HT1080 (cell line): ENCODE measurements at places on chromosomes 13 and 19.
A peak's percentile ranks its signal among the peaks of the same experiment; 100 is the strongest.

DNA sequence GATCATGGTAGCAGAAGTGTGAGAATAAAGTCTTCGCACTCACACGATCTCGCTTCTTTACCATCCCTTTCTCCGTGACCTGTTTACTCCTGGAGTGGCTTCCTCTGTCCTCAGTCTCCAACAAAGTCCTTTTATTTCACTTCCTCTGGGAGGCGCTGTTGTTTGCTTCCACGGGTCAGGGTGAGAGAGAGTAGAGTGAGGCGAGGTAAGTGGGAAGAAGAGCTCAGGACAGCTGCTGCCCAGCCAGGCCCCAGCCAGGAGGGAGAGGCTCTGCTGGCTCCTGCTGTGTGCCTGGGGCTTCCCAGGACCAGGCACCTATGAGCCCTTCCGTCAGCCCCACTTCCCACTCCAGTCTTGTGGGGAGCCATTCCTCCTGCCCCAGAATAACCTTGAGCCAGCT lies 242.1 kb downstream of the FGF9 start:
- DNase-seq = no peak

DNA sequence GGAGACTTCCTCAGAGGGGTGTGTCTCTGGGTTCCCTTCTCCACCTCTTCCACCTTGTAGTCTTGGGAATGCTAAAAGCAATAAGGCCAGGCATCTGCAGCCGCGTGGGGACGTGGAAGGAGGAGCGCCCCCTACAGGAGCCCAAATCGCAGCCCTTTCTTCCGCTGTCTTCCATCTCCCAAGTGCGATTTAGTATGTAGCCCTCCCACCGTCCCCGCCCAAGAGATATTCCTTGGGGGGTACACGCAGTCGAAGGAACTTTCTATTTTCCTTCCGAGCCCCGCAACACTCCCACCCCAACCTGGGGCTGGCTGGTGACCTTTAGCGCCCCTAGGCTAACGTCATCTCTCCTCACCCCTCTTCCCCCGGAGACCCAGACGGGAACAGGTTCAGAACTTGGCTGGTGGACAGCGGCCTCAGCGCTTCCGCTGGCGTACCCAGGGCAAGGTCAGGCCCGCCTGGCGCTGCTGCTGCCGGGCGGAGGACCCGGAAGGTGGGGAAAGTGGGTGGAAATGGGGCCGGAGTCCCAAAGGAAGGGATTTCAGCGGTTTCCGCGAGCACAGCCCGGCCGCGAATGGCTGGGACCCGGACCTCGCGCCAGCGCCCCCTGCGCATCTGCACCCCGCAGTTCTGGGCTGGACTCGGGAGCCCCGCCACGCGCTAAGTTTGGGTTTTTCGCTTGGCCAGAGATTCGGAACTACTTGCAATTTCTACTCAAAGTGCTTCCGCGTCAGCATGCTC lies 2.1 kb upstream of the PCDH8 start:
- DNase-seq = peak; percentile 30

DNA sequence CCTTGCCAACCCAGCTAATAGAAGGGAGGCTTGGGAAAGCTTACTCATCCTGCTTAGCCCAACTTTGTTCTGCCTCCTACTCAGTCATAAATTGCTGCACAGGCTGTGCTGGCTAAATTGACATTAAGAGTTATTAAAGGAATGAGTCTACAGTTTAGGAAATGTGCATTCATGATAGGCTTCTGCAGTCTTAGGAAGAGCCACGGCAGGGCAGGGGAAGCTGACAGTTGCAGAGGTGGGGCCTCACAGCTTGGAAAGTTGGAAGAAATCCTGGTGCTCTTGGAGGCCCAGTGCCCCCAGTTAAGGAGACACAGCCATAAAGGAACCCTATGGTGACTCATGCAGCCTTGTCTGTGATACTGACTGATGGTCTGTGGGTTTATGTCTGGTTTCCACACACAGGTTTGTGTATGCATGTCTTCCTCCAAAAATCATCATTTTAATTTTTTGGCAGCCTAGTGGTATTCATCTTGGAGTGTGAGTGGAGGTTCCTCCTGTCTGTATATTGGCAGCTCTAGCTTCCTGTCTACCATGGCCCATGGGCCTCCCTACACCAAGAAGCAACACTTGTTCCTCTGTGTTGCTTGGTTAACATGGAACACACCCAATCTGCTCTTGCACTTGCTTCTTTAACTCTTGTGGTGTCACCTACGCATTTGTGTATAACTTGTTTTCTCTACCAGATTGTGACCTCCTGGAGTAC lies 135.0 kb upstream of the KL start:
- DNase-seq = peak; percentile 56

- no peak for DNase-seq
These were observed 159.6 kb upstream of the ZNF536 start for GRCh38 chr19:30212574-30212973.

DNA sequence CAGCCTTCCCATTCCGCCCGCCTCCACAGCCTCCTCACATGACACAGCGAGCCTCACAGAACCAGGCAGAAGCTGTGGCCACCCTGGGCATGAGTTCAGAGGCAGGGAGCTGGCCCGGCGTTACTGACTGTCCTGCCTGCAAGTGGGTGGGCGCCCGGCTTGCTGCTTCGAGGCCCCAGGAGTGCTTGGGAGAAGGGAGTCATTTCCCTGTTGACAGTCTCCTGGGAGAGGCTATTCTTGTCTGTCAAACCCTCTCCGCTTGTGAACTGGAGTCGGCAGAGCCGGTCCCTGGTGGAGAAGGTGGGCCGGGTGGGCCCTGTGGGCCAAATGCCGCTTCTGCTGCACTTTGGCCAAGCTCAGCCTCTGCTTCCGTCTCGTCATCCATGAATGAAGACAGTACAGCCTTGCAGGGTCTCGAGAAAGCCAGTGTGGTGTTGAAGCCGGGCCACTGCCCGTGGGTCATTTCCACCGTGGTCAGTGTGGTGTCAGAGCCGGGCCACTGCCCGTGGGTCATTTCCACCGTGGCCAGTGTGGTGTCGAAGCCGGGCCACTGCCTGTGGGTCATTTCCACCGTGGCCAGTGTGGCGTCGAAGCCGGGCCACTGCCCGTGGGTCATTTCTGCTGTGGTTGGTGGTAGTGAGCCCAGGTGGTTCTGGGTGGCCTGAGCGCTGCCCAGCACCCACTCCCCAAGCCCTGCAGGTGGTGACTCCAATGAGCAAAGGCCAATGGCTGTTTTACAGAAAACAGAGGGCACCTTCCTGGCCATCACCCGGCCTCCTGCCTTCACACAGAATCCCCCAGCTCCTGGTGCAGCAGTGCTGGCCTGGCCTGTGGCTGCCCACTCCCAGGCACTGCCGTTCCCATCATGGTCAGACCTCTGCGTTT lies 13.5 kb upstream of the F7 start:
- no peak for DNase-seq

DNA sequence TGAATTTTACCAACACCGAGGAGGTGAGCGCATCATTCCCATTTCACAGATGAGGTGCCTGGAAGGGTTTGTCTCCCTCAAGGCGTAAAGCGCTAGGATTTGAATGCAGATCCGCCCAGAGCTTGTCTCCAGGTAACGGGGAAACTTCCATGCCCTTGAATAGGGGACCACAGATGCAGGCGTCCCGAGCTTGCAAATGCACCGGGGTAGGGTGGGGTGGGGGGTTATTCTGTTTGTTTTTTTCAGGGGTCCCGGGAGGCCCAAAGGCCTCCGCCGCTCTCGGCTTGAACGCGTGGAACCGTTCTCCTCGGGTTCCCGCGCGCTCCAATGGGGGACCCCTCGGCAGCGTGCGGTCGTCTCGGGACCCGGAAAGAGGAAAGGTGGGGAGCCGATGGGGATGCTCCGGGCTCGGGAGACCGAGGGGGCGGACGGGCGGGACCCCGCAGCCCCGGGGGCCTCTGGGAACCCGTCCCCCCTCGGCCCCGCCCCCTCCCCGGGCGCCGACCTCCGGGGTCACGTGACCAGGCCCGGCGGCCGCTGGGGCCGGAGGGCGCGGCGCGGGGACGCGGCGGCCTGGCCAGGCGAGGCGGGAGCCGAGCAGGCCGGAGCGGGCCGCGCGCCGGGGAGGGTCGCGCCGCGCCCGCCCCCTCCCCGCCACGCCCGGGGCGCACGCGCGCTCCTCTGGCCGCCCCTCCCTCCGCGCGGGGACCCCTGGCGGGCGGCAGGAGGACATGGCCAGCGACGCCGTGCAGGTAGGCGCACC lies at the start of gene PKN1:
Gene PKN1 (plus strand): TSS at position 516 of the 763 bp plus-strand sequence. CDS start 216 bp downstream, at position 732.
- DNase-seq = no peak

DNA sequence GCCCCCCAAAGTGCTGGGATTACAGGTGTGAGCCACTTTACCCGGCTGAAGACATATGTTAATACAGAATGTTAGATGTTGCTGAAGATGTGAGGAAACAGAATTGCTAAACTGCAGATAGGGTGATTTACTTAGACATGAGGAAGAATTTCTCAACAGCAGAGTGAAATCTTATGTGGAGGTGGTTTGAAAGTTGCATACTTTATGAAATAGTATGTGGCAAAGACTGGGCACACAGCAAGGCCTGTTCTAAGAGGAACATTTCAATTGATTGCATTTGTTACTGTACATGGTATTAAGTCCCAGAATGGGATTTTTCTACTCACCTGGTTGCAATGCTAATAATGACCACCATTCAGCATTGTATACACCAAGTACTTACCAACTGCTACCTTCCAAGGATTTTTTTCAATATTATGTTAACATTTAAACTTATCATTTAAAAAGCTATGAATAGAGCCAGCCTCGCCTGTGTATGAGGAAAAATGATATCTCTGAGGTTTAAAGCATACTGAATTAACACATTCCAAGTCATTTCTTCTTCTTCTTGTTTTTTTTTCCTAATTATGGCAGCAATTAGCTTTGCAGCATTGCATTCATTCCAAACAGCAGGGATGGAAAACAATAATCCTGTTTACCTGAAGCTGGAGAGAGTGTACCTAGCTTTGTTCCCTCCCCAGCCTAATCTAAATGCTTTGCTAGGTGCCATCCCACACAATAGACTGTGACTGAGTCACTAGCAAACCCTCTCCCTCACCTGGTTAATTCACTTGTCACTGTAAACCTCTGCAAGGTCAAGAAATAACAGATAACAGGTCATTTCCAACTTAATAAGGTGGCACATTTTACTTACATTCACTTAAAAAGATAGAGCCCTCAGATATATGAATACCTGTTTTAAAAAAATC lies 19.4 kb upstream of the KLF5 start:
- DNase-seq = no peak
